ENCODE measurements at places on chromosomes 3 and 15.

DNA sequence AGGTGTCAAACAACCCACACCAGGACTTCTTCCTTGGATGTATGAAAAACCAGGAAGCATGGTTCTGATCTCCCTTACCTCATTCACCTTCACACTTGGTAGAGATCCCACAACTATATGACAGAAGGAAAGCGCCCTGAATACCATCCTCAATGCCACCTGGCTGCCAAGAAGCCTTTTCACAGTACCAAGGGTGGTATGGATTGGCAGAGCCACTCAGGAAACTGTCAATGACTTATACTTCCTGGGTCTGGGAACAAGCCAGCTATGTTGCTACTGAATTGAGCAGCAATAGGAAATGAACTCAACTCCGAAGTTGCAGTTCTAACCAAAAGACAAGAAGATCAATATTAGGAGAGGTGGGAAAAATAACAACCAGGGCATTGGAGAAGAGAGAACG, 72.5 kb upstream of the PSMD6 start:
- no peak for DNase-seq

- no peak for DNase-seq
Observed at GRCh38 chr15:64051407-64052259, 5.3 kb upstream of the DAPK2 start.

- DNase-seq: peak; percentile 84
Observed at GRCh38 chr3:144593881-144594280, 622.3 kb downstream of the DIPK2A start.

DNA sequence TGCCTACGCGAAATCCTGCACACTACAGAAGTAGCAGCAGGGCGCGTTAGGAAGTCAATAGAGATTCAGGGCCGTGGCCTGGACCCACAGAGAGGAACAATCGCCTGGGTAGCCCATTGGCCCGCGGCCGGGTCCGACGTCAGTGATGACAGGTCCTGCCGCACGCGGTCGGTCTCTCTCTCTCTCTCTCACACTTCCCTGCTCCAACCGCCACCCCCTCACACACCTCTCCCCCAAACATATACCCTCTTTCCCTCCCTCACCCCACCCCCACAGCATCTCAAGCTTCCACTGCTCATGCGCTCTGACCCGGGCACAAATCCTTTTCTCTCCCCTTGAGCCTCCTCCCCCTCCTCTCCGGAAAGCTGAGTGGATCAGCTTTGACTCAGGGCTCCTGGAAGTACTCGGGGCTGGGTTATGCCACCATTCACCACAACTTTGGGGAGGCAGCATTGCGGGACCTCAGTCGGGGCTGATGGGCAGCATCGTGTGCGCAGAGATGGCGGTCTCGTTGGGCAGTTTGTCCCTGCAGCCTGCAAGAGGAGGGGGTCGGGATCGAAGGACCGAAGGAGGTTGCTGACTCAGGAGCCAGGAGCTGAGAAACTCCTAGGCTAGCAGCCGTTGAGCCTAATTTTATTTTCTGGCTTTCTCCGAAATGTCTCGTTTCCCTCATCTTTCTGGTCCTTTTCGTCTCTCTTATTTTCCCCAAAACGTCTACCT, 9.0 kb downstream of the ZIC4 start:
- no peak for DNase-seq

DNA sequence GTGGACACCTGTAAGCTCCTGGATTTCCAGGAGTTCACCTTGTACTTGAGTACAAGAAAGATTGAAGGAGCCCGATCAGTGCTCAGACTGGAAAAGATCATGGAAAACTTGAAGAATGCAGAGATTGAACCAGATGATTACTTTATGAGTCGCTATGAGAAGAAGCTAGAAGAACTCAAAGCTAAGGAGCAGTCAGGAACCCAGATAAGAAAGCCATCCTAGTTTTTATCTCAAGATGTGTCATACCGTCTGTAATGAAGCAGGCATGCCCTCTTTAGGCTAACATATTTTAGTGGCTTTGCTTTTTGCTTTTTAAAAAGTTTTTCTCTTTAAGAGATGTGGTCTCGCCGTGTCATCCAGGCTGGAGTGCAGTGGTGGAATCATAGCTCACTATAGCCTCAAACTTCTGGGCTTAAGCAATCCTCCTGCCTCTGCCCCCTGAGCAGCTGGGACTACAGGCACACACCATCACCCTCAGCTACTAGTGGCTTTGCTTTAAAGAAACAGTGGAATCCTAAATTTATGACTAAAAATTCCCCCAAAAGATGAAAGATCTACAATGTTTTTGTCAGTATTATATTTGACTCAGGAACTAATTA, 28.1 kb downstream of the EXOG start:
- DNase-seq: no peak

DNA sequence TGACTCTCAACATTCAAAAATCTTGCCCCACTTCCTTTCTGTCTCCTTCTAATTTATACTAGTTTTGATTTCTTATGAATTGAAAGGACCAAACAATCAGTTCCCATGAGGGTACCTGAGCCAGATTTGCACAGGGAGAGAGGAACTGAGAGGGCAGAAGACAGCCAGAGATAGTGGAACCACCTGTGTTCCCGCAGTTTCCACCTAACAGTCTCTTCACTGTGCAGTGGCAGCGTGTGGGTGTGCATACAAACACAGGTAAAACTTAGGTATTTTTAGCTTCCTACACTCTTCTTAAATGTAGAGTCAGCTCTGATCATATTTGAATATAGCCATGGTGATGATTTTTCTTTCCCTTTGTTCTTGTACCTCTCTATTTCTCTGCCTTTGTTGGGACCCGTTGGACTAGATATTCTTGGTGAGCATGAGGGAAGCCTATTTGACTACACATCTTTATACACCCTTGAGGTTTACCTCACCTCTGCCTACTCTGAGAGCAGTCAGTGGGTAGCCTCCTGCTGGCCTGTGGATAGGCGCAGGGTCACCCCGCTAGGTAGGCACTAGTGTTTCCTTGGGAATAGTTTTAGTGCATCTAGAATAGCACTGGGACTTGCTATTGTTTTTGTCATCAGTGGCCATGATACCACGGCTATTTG, 58.8 kb downstream of the MAP3K13 start:
- no peak for DNase-seq
